ENCODE measurements at places on chromosomes 12 and 14.

DNA sequence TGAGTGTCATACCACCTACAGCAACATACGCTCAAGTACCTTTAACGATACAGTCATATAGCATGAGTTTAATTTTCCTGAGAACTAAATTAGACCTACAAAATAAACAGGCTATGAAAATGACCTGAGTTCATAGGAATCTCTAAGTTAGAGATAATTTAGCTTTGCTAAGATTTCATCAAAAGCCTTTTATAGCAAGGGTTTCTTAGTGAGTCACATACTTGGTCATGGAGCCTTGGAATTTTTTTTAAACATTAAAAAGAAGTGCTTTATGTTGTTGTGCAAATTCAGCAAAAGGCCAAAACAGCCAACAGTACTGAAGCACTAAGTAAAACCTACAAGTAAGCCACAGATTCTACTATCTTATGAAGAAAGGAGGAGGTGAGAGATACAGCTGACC is 93.6 kb upstream of the FERMT2 start:
- no peak for DNase-seq

DNA sequence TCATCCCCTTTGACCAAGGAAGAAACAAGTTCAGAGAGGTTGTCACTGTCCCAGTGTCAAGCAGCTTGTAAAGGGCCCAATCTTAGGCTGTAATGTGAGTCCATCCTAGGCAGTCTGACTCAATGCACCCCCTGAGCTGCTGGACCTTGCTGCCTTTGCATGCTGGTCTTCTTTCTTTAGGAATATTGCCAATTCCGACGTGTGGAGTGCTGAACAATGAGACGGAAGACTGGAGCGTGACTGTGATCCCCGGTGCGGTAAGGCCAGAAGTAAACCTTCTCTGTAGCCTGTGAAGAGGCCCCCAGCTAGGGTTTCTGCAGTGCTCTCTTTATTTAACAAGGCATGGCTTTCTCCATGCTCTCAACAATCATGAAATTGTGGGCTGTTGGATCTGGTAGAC is 963 bp downstream of the TCTN2 start:
- DNase-seq, result no peak

- peak; percentile 24 for DNase-seq
Measured at GRCh38 chr14:93734086-93734822, 54.0 kb downstream of the PRIMA1 start.

DNA sequence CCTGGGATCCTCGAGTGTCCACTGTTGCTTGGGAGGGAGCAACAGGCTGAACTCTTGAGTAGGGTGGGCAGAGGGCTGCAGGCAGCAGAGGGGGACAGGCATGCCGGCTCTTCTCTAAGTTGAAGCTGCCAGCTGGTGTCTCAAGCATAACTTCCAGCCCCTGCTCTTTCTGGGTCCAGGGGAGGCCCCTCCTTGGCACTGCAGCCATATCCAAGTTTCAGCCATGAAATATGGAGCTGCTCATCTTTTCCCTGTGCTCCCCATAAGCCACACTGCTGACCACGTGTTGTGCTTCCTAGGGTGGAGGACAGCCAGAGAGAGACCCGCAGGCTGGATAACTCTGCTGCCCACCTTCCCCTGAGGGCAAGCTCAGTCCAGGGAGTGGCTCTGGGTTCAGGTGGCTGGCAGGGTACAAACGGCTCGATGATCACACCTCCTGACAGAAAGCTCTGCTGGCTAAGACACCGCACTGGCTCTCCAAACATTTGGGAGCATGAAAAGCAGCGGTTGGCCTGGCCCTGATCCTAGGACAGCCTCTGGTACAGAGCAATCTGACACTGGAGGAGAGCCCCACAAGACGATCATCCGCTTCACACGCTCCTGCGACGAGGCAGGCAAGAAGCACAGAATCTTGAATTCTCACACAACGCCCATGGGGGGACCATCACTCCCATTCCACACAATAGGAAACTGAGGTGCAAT is 79.6 kb downstream of the PITPNM2 start:
- DNase-seq, result no peak

- no peak for DNase-seq
Measured at GRCh38 chr12:12447837-12448236, 91.0 kb downstream of the BORCS5 start.

DNA sequence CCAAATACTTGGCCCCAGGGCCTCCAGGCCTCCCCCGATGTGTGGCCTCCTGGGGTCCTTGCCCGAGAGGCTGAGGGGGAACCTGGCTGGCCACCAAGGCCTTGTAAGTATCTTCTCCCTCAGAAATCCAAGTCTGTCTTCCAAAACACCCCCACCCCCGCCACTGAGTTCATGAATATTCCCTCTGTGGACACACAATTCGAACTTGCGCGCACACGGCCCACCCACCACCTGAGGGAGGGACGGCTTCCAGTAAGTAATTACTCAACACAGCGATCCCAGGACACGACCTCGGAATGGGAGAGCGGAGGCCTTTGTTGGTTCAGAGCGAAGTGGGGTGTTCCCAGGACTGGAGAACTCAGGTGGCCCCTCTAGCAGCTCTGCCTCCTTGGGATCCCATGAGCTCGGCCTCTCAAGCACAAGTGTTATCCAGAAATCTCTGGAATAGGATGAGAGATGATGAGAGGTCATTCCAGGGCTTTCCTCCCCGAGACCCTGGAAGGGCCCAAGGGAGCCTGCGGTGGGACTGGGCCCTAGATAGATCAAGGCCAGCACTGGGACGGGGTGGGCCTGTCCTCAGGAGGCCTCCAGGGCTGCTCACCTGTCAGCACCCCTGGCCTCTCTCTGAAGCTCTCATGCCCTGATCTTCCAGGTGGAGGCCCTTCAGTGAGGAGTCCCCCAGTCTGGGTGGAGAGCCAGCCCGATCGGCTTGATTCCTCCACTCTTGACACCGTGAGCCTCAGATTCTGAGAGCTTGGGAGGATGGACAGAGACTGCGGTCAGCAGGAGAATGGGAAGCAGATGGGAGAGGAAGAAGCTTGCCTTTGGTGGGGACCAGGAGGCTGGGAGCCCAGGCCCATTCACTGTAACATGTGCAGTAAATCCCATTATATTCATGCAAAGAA is 219.0 kb upstream of the RTL1 start:
- DNase-seq, result no peak

DNA sequence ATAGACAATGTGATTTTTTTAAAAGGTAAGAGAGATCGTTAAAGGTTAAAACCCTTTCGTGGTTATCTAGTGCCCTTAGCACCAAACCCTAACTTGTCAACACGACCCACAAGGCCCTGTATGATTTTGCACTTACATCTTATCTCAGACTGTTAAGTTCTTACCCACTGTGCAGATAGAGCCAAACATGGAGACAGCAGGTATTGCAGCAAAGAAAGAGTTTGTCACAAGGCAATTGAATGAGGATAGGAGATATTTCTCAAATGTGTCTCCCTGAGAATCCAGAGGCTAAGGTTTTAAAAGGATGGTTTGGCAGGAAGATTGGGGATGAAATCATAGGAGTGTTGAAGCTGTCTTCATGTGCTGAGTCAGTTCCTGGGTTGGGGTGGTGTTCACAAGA is 313.4 kb downstream of the AEBP2 start:
- DNase-seq, result no peak

- DNase-seq, result no peak
Measured at GRCh38 chr14:99519347-99519881, 38.2 kb downstream of the CCNK start.

DNA sequence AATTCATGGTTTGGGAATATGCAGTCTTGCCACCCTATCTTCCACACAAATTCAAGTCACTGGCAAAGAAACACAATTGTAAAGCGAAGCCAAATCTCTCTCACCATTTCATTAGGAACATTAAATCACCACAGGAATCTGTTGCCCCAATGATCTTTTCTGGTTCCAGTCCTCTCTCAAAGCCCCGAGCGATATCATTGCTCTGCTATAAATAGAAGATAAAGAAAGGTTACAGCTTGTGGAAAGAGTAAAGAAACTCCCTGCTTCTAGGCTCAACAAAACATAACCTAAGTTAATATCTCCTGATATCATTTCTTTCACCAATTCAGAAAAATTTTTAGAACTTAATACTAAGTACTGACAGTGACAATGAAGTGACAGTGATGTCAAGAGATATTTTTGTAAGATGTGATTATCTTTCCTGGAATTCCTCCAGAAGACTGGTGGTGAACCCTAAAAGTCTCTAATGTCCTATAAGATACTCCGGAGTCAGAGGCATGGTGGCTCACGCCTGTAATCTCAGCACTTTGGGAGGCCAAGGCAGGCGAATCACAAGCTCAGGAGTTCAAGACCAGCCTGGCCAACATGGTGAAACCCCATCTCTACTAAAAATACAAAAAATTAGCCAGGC is 33.8 kb downstream of the CBX5 start:
- DNase-seq, result no peak

GRCh38 chr12:103846415-103846814 is 5.4 kb upstream of the NT5DC3 start:
- no peak for DNase-seq

GRCh38 chr12:111361717-111362576 is 6.9 kb downstream of the PHETA1 start:
- DNase-seq, result no peak

DNA sequence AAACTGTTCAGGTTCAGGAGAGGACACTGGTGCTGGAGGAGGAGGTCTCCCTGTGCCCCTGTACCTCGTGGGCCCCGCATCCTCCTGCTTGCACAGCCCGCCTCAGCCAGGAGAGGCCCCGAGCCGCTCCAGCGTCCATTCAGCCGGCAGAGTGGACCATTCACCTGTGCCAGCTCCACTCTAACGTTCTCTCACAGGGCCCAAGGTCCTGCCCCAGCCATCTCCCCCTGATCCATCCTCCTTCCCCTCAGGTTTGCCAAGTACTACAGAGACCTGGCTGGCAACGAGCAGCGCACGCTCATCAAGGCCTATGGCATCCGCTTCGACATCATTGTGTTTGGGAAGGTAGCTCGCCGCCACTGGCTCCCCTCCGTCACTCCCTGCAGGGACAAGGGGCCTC is 22.2 kb downstream of the P2RX4 start:
- no peak for DNase-seq

- DNase-seq, result no peak
Measured at GRCh38 chr12:47507221-47507620, 198.6 kb downstream of the RPAP3 start.

GRCh38 chr14:94380225-94381148 is 7.9 kb downstream of the SERPINA1 start:
- DNase-seq, result no peak

GRCh38 chr12:88855301-88855700 is 275.0 kb upstream of the KITLG start:
- DNase-seq, result no peak

DNA sequence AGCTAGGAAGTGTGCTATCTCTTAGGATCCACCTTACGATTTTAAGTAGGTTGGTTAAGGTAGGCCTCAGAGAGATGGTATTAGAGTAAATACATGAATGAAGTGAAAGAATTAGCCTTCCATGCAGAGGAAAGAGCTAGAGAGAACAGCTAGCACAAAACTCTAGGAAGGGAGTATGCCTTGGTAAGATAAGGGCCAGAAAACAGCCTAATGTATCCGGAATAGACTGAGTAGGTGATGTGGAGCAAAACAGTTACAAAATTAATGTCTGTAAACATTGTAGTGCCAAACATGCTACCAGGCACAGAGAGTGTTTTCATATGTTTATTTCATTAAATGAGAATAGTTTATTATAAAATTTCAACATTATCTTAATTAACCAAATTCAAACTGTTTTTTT is 315.1 kb downstream of the SOX5 start:
- DNase-seq, result no peak

DNA sequence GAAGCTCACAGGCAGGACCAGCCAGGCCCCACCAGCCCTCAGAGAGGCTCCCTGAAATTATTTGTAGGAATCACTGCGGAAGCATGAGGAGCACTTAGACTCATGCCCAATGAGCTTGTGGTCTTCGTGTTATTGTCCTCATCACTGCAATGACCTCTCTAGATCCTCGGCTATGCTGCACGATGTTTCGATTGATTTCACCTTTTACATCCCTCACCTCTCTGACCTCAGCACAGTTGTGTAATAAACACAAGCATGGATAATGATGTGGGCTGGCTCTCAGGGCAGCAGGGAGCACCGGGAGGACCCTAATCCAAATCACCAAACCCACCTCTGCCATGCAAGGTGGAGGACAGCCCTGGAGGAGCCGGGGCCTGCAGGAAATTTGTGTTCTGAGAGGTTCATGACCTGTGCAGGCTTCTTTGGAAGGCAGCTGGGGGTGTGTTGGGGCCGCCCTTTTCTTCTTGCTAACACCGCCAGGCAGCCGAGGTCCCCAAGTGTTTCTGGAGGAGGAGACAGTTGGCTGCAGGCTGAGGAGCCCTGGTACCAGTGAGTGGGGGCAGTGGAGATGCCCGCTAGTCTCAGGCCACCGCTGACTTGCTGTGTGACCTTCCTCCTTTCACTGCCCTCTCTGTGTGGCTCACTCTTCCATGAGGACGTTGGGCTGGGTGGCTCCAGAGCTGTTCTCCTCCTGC is 29.5 kb upstream of the EML1 start:
- DNase-seq, result no peak

DNA sequence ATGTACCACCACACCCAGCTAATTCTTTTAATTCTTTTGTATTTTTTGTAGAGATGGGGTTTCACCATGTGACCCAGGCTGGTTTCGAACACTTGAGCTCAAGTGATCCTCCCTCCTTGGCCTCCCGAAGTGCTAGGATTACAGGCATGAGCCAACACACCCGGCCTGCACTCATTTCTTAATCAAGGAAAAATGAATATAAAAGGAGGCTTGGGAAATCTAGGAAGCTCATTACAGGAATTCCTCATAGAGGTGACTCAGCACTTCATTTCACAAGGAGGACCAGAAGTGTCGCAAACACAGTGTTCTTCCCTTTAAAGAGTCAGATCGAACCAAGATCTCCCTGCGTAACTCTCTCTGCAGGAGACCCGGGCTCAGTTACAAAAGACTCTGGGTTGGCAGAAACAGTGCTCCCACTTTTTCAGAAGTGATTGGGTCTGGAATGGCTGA is 30.3 kb downstream of the NFKBIA start:
- DNase-seq, result no peak

GRCh38 chr12:107271523-107271922 is 178.2 kb upstream of the CRY1 start:
- no peak for DNase-seq

DNA sequence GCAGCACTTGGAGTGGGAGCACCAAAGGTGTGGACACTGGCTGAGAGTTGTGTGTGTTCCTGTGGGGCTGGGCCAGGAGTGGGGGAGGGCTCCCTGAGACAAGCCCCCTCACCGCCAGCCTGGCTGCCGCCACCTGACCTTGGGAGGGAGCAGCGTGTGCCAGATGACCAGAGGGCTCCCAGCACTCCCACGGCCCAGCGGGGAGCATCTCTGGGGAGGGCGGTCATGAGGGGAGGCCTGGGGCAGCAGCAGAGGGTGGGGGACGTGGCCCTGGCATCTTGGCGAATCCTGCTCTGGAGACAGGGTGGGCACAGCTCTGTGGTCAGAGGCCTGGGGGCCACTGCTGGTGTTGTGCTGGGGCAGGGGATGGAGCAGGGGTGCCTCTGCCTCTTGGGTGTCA is 10.7 kb downstream of the CEP170B start:
- DNase-seq, result no peak

- DNase-seq, result no peak
Measured at GRCh38 chr14:30796707-30797106, 77.7 kb upstream of the COCH start.

- no peak for DNase-seq
Measured at GRCh38 chr14:68104518-68104917, 284.9 kb downstream of the RAD51B start.

- no peak for DNase-seq
Measured at GRCh38 chr14:97527993-97528392, 730.8 kb downstream of the VRK1 start.

GRCh38 chr12:123713398-123713797 is 1.2 kb downstream of the ATP6V0A2 start:
- DNase-seq, result no peak
